ENCODE measurements at places on chromosomes 6 and 20.
A peak's percentile ranks its signal among the peaks of the same experiment; 100 is the strongest.

DNA sequence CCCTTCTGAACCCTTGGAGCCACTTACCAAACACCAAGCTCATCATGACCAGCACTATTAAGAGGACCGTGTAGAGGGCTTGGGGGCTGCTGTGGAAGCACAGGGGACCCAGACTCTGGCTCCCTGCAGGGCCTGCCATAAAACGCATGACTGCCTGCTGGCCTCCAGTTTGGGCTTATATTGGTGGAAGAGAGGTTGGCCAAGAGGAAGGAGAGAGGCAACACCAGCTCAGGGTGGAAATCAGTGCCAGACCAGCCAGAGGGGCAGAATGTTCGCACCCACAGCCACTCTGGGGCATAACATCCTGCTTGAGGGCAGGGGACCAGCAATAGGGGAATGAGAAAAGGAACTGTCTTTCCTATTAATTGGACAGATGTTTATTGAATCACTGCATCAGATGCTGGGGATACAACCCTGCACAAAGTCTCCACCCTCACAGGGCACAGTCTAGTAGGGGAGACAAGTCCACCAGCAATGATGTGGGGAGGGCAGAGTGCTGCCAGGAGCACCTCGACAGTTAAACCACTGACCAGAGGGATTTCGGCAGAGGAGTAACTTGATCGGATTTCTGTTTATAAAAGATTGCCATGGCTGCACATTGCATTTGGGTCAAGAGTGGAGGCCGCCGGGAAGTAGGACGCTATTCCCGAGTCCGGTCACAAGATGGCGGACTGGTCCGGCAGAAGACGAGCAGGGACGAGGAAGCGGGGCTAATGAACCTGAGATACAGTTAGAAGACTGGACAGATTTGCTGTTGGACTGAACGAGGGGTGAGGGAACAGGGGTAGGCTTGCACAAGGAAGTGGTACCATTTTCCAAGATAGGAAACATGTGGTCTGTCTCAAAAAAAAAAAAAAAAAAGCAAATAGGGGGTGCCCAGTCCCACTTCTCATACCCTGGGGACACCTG, at the start of gene LY6G5C:
LY6G5C (minus strand) TSS at position 842 of the 909 bp plus-strand sequence; CDS start at position 148, 694 bp downstream.
- peak; percentile 74 for DNase-seq

GRCh38 chr6:32109765-32110160, 625 bp upstream of the TNXB start:
- DNase-seq, result no peak

GRCh38 chr6:11917951-11918738, 94.0 kb upstream of the HIVEP1 start:
- peak; percentile 64 for DNase-seq

DNA sequence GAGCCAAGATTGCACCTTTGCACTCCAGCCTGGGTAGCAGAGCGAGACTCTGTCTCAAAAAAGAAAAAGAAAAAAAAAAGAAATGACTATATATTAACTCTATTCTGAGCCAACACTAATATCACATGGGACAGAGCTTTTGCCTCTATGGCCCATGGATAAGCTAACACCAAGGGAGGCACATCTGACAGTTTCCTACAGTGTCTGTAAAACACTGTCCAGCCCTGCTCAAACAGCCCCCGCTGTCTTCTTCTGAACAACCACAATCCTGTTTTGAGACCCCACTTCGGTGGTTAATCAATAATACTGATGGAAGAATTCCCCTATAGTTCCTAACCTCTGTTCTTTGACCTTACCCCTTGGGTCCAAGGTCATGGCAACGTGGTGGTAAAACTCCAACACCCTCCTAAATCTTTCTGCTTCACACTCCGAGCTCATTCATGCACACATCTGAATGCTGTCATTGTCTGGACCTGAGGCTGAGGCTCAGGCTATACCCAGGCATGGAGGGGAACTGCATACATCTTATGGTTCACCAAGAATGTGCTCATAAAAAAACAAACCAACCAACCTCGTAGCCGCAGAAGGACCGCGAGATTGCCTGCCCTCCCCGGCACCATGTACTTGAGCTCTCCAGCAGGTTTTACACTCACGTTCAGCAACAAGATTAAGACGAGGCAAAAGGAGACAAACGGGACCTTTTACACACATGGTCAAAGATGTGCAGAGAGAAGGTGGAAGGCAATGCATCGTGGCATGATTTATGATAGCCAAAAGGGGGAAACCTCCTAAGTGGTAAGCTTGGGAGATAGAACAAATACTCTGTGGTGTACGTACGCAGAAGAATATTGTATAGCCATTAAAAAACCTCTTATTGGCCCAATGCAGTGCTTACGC, 105.4 kb upstream of the NFATC2 start:
- DNase-seq, result no peak

- no peak for DNase-seq
Measured at GRCh38 chr6:3455147-3455568, 1.7 kb downstream of the SLC22A23 start.
